Activated CD8-positive, alpha-beta memory T cell treated with anti-CD3 and anti-CD28 coated beads for 4 hours (primary cell): ENCODE measurements at places on chromosomes 1 and 21.

- no peak for DNase-seq
Measured at GRCh38 chr1:23477359-23478144, 6.4 kb downstream of the ASAP3 start.

- DNase-seq: no peak
Measured at GRCh38 chr1:37393173-37394120, 80.9 kb upstream of the ZC3H12A start.

- no peak for DNase-seq
Measured at GRCh38 chr1:230422221-230422981, 3.7 kb downstream of the PGBD5 start.

DNA sequence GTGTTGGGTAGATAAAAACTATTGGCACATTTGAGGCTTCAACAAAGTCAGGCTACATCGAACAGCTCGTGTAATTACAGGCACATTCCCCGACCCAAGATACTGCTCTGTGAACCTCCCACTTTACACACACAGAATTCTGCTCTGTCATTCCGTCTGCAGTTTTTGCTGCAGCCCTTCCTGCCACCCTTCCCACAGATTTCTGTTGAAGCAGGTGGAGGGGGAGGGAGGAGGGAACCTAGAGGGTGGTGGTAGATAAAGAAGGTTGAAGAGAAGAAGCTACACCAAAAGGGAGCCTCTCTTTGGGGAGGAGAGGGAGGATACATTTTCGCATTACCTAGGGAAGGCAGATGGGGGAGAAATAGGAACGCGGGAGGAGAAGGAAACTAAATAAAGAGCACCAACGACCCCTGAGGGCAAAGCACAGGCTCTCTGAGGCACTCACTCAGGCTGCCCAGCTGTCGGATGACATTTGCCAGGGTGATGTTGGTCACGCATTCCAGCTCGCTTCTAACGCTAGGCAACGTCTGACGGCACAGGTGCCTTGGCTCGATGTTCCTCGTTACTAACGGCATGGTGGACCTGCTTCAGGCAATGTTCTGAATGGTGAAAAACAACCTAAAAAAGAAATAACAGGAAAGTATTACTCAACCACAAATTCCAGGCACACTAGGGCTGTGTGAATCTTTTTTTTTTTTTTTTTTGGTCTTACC, 36.0 kb downstream of the GPR3 start:
- DNase-seq: no peak

- no peak for DNase-seq
Measured at GRCh38 chr1:36093929-36094328, 5.2 kb downstream of the ADPRS start.

- DNase-seq: no peak
Measured at GRCh38 chr1:6987940-6988339, 202.7 kb downstream of the CAMTA1 start.

DNA sequence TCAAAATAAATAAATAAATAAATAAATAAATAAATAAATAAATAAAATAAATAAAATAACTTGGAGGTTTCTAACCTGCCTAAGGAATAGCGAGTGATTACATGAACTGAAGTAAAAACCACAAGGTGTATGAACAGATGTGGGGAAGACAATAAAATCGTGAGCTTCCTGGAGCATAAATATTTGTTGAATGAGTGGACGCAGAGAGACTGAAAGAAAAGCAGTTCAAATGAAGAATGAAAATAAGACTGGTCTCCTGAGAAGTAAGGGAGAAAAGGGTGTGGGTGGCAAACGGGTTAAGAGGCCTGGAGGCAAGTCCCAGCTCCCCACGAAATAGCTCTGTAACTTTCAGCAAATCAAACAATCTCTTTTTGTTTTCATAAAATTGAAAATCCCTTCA, 33.6 kb downstream of the CHML start:
- DNase-seq: no peak

GRCh38 chr21:41827951-41828883, 50.9 kb downstream of the PRDM15 start:
- DNase-seq: no peak

GRCh38 chr1:58727364-58727763, 27.5 kb upstream of the MYSM1 start:
- no peak for DNase-seq

GRCh38 chr21:39837861-39838359, 29.3 kb upstream of the PCP4 start:
- DNase-seq: no peak

GRCh38 chr21:41877901-41878830, 978 bp downstream of the PRDM15 start:
- DNase-seq: no peak

DNA sequence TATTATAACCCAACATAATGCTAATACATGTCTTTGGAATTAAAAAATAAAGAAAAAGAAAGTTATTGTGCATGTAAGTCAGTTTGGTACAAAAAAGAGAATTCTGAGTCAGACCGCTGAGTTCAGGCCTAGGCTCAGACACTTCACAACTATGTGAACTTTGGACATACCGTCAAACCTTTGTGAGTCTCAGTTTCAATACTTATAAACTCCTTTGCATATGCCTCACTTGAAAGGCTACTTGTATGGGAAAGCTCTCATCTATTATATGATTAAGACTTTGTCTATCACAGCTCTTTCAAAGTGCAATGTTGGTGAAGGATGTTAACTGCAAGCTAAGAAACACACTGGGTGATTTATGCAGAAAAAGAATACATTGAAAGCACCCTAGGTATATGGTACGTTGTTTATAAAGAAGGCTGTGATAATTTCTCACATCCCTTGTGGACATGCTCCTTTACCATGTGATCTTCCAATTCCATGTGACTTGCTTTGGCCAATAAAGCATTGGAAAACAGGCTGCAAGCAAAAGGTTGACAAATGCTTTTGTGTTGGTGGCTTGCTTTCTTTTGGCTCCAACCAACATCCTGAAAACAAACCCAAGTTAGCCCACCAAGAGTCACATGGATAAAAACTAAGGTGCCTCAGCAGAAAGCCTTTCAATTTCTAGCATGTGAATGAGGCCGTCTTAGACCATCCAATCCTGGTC, 49.6 kb downstream of the INTS7 start:
- DNase-seq: no peak

- no peak for DNase-seq
Measured at GRCh38 chr1:68128157-68128556, 77.7 kb upstream of the DIRAS3 start.

DNA sequence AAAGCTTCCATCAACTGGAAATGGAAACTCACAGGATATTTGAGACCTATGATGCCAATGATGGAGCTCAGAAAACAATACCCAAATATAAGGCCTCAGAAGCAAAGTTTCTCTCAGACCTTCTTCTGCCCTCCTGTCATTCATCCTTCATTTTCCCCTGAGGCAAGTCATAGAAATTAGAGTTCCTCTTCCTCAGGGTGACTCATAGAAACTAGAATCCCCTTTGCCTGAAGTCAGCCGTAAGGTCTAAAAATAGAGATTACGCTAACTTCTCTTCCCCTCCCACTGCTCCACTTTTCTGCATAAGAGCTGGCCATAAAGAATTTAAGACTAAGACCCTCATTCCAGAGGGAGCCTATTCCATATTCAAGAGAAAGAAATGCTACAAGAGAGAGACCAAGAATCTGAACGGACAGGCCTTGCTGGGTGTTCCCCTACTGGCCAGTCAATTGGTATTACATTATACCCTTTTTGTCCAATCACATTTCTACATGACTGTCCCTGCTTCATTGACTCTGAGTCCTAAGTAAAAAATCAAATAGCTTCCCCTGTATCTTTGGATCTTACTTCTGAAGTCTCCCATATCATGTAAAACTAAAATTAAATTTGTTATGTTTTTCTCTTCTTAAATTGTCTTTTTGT, 994.9 kb downstream of the ADGRL2 start:
- no peak for DNase-seq

GRCh38 chr1:88228114-88228513, 456.0 kb upstream of the PKN2 start:
- DNase-seq: no peak

GRCh38 chr1:152870831-152871730, 7.0 kb upstream of the SMCP start:
- no peak for DNase-seq

- DNase-seq: no peak
Measured at GRCh38 chr1:101394041-101394440, 157.2 kb downstream of the S1PR1 start.

- no peak for DNase-seq
Measured at GRCh38 chr1:240005997-240006650, 85.6 kb upstream of the FMN2 start.

DNA sequence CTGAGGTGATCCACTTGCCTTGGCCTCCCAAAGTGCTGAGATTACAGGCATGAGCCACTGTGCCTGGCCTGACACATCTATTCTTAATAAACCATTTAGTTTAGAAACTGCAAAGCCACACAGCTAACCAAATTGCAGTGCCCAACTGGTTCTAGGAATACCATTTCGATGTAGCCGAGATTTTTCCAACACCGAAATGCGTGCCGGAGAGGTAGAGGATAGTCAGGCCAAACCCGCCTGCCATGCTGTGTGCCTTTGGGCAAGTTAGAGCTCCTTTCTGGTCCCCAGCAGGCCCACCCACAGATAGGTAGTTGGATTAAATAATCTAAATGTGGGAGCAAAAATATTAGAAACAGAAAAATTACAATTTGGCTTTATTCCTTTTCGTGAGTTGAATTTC, 254.4 kb downstream of the FOXD2 start:
- DNase-seq: no peak

- DNase-seq: no peak
Measured at GRCh38 chr21:44054710-44055109, 42.6 kb downstream of the TRAPPC10 start.

GRCh38 chr1:172442404-172442803, 1.5 kb downstream of the PIGC start:
- no peak for DNase-seq

DNA sequence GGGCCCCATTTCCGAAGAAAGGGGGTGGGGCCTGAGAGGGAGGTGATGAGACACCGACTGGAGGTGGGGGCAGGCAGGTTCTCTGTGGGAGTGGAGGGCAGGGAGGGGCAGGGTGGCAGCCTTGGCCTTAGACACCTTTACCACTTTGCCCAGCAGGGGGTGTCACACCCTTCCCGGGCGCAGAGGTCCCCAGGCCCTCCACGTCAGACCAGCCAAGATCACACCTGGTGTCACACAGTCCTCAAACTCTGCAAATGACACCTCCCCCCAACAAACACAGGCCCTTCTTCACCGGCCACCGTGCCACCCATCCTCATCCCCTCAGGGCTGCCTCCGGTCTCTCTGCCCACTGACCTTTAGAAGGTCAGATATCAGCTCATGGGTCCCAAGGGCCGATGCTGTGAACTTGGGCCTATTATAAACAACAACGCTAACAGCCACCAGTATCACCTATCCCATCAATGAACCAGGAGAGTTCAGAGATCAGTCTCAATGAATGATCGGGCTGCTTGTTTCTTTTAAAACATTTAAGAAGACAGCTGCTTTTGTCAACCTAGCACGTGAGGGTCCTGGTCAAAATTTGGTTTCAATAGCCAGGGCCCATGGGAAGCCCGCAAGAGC, 103.9 kb downstream of the CASZ1 start:
- DNase-seq: peak; percentile 56

DNA sequence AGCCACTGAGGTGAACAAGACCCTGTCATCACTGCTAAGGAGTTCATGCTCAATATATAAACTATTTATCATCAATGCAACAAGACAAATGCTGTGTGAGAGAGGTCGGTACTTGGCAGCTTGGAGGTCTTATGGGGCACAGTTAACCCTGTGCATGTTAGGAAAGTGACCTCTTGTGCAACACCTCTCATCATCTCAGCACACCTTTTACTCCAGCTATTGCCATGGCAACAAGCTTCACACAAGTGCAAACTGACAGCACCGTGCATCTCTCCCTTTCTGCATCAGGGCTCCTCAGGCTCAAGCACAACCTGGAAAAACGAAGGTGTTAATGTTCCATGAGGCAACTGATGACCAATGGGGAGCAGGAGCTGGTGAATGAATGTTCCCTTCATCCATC, 14.7 kb upstream of the MYSM1 start:
- no peak for DNase-seq

- no peak for DNase-seq
Measured at GRCh38 chr1:190416239-190416638, 61.4 kb downstream of the BRINP3 start.

GRCh38 chr1:151596166-151596953, 15.5 kb upstream of the SNX27 start:
- DNase-seq: no peak

DNA sequence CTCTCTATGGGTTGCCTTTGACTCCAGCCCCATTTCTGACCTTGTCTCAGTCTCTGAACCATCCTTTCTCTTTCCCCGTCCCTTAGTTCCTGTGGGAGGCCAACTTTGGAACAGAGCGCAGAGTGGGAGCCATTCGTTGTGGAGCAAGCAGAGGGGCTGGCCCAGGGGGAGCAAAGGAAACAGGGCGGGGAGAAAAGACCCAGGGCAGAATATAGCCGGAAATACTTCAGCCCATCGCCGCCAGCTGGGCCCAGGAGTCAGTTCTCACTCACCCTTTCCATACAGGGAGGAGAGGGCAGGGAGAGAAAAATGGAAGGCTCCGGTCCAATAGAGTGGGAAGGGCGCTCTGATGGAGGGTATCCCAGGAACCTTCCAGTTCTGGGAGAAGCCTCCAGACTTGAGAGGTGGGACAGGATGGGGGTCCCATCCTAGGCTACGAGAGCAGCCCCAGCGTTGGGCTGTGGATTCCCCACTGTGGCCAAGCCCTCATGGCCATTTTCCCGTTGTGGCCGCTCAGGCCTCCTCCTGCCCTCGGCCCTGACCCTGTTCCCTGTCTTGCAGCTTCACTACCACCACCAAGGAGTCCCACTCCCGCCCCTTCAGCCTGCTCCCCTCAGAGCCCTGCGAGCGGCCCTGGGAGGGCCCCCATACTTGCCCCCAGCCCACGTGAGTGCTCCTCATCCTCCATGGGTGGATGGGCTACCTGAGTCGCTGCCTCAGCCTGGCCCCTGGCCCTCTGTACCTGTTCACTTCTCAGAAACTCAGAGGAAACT, 10.9 kb downstream of the PEAR1 start:
- no peak for DNase-seq

DNA sequence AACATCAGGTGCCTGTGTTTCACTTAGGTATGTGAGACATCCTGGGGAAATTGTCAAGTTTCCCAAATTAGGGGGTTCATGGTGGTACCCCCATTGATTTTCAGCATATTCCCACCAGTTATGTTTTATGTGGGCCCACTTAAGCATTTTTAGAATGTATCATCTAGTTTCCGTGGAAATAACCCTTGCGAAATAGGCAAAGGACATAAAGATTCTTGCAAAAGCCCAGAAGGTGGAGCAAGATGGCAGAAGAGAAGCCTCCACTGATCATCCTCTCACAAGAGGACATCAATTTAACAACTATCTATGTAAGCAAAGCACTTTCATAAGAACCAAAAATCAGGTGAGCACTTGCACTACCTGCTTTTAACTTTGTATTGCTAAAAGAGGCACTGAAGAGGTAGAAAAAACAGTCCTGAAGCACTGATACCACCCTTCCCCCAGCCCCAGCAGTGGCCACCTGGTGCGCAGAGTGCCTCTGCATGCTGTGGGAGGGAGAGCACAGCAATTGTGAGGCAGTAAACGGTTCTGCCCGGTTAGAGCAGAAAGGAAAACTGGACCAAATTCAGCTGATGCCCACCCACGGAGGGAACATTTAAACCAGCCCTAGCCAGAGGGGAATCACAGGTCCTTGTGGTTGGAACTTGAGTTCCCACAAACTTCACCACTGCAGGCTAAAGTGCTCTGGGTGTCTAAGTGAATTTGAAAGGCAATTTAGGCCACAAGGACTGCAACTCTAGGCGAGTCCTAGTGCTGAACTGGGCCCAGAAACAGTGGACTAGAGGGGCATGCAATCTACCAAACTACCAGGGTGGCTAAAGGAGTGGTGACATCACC, 23.2 kb downstream of the MCOLN2 start:
- no peak for DNase-seq

GRCh38 chr1:11594222-11594621, 60.0 kb downstream of the FBXO2 start:
- DNase-seq: no peak

GRCh38 chr21:46007492-46007868, 25.9 kb downstream of the COL6A1 start:
- no peak for DNase-seq
